ENCODE measurements at places on chromosomes 5 and 9. TPM values are rescaled to one million over a fixed set of nuclear protein-coding genes. Genes with fewer than 3 reads are reported as not detected.

DNA sequence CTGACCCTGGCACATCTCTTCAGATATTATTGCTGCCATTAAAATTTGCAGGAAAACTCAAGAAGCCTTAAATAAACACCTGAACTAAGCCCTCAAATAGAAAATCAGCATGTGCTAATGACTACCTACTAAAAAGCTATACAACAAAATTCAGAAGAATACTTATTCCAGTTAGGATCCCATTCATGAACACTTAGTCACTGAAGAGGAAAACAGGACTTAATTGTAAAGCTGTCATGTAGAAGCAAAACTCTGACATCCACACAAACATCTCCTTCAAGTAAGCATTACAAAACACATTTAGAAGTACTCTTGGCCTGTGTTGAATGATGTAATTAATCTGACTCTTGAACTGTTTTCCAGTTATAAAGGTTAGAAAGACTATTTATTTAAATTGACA is 19.9 kb downstream of the ELL2 start:
- DNase-seq: no peak

- no peak for DNase-seq
These were observed 461.9 kb downstream of the EFNA5 start for GRCh38 chr5:107208867-107209266.

- no peak for DNase-seq
These were observed 98.1 kb downstream of the PAX5 start for GRCh38 chr9:36935768-36936497.

Gene AK8
- total RNA-seq: 0.42 TPM

Gene FOXD4
- 0.12 TPM for total RNA-seq

Gene OR1J2
- total RNA-seq: not detected

Gene COL23A1
- 20.4 TPM for total RNA-seq

Gene OBP2B
- not detected for total RNA-seq

Gene SLC25A51
- 23.0 TPM for total RNA-seq

Gene LRRC19
- not detected for total RNA-seq
